Globus pallidus (tissue), 1 donor: ENCODE measurements at places on chromosomes 12 and 14.

DNA sequence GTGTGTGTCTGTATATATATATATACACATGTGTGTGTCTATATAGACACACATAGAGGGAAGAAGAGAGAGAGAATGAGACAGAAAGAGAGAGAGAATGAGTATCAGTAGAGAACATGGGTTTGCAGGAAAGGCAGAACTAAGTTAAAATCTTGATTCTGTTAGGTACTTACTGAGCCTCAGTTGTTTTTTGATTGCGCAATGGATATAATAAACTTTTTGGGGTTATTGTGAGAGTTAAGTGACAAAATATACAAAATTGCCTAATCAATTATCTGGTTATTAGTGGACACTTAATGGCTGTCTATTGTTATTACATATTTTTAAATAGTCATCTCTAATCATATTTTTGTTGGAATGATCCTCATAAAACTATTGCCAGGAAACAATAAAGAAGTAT, 169.0 kb downstream of the ETNK1 start:
- no peak for DNase-seq

DNA sequence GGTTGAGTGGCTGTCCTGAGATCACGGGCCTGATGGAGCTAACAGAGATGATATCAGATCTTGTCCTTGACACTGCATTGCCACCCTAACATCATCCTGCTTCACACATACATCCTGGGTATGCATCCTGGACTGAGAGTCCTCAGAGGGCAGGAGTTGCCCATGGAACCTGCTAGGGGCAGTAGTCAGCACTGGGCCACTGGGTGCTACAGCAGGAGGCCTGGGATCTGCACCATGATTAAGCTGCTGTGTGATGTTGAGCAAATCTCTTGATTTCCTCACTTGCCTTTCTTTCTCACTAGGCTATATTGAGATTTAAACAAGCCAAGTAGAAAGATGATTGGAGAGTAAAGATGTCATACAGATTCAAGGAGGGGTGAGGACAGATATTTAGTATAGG, 22.1 kb upstream of the EIF4B start:
- no peak for DNase-seq

- DNase-seq: no peak
These were observed 29.0 kb upstream of the MAX start for GRCh38 chr14:65131301-65131701.

DNA sequence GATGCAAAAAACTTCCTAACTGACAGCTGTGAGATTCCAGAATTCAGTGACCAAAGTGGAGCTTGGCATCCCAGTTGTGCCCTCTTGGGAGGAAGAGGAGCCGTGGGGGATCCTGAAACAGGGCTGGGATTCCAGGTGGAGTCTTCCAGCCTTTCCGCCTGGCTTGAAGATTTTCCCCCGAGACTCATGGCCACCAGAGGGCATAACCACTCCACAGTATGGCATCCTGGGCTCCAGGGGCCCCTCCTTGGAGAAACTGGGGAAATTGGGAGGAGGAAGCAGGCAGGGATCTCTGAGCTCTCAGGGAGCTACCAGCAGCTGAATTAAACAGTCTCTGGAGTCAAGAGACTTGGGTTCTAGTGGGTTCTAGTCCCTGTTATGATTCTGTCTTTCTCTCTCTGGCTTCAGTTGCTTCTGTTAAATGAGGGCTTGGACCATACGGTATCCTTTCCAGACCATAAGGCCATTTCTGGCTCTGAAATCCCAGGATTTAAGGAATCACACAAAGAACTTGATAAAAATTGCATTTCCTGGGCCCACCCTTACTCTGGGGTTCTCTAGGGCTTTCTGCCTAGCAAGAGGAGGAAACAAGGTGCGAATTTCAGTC, 2.6 kb upstream of the TAMALIN start:
- DNase-seq: peak; percentile 72

DNA sequence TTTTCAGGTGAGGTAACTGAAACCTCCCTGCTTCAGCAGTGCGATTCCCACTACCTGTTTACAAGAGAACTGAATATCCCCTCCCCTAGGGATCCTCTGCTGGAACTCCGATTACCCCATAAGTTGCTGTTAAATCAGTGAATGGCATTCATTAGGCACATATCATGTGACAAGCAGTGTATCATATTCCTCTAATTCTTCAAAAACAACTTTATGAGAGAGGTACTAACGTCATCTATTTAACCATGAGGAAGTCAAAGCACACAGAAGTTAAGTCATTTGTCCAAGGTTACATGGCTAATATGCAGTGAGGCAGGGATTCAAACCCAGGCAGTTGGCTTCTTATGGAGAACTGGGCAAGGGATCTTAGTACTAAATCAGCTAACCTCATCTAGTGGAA, 43.9 kb upstream of the PCED1B start:
- no peak for DNase-seq

GRCh38 chr14:51401272-51401671, 161.2 kb downstream of the TMX1 start:
- peak; percentile 28 for DNase-seq

DNA sequence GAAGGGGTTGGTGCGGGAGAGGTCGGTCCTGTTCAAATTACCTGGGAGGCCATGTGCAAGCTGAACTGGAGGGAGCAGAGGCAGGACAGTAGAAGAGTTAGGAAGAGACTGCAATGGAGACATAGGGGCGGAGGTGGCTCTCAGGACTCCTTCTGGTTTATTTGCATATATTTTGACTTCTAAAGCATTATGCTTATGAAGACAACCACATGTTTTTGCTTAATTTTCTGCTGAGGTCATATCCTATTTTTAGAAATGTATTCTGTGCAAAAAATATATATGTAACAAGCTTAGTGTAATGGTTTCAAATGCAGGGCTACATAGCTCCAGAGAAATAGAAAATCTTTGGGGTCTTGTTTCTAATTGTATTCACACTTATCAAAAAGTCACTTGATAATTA, 137.0 kb upstream of the MDM1 start:
- DNase-seq: no peak

- no peak for DNase-seq
These were observed 1.1 kb upstream of the GNB3 start for GRCh38 chr12:6839482-6840201.

DNA sequence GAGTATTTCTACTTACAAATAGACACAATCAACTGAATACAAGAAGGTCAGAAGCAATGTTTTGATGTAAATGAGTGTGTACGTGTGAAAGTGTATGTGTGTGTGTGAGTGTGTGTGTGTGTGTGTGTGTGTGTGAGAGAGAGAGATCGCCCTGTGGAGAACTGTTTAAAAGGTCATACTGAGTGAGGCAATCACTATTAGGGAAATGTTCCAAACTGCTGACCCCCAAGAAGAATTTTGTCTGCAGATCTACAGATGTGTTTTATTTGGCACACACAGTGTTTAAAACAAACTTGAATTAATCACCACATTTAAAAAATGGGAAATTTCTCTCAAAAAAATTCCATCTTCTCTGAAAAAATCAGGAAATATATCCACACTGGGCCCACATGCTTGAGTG, 1069.1 kb downstream of the SLC6A15 start:
- DNase-seq: no peak

GRCh38 chr12:46430340-46430948, 57.9 kb upstream of the SLC38A2 start:
- no peak for DNase-seq

- no peak for DNase-seq
These were observed 4.7 kb upstream of the ADSS1 start for GRCh38 chr14:104719343-104719742.

DNA sequence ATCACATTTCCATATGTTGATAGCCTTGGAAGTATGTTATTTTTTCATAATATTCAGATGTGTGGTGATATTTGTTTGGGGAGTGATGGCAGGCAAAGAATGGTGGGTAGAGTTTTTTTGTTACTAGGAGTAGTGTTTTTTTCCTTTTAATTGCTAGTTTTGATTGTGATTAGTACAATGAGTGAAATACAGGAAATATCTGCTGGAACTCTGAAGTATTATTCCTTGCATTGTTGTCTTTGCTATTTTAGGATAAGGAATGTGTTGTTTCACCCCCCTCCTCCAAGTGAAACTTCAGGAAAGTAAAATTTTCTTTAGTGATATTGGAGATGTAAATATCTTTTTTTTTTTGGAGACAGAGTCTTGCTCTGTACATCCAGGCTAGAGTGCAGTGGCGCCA, 105.4 kb downstream of the DIP2B start:
- no peak for DNase-seq

- no peak for DNase-seq
These were observed 85.1 kb downstream of the BORCS5 start for GRCh38 chr12:12441843-12442461.

DNA sequence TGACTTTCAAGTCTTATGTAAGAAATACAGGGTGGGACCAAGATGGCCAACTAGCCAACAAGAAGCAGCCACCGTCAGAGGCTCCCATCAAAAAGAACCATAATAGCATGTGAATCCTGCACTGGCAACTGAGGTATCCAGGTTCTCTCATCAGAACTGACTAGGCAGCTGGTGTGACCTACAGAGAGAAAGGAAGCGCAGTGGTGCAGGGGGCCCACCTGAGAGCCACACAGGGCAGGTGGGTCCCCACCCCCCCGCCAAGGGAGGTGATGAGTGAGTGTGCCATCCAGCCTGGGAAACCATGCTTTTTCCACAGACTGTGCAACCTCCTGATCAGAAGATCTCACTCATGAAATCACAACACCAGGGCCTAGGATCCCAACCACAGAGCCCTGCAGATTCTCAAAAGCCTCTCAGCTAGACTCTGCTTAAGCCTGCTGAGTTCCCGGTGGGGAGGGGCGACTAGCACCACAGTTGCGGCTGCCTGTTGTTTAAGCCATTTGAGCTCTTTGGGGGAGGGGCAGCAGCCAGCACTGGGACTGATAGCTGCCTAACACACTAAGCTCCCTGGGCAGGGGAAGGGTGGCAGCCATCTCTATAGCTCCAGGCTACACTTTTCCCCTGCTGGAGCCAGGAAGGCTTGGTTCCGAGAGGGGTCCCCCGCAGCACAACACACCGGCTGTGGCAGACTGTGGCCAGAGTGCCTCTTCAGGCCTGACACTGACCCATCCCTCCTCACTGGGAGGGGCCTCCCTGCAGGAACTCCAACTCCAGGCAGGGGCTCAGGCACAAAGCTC, 75.3 kb downstream of the GARIN6 start:
- DNase-seq: no peak

GRCh38 chr14:104448321-104448720, 131.2 kb upstream of the C14orf180 start:
- no peak for DNase-seq

GRCh38 chr12:11136075-11136474, 1.6 kb upstream of the TAS2R30 start:
- DNase-seq: no peak

GRCh38 chr12:25115677-25116076, 79.3 kb downstream of the DNAI7 start:
- DNase-seq: no peak

GRCh38 chr14:61700104-61700886, 5.0 kb downstream of the HIF1A start:
- DNase-seq: no peak

GRCh38 chr12:44616402-44616801, 259.7 kb downstream of the NELL2 start:
- no peak for DNase-seq

DNA sequence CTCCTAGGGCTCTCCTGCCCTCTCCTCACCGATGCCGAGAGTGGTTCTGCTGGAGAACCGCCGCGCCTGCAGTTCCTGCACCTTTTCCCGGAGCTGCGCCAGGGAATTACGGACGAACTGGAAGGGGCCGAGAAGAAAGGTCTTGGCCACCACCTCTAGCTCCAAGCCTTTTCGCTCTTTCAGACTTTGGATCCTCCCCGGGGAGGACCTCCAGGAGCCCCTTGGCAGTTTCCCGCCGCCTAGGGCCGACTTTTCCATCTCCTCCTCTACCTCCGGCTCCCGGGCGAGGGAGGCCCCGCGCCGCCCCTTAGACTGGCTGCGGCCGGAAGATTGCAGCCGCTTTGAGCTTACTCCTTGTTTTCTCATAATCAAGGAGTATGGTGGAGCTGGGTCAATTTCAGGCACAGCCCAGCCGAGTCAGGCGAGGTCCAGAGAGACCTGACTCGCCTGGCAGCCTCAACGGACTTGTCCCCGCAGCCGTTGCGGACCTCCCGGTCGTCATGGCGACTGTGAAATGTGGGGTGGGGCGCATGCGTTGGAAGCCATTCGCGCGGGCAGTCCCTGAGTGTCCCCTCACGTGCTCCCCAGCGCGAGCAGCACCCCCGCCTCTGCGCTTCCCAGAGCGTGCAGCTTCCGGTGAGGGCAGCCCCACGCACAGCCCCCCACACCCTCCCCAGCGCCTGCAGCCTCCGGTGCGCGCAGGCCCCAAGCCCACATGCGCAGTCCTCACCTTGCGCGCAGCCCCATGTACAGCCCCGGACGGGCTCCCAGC, at the start of gene DPY19L2:
Gene DPY19L2, minus strand, starts transcription at position 466 of the 772 bp plus-strand sequence. Its CDS starts 100 bp downstream, at position 366.
- DNase-seq: peak; percentile 21

DNA sequence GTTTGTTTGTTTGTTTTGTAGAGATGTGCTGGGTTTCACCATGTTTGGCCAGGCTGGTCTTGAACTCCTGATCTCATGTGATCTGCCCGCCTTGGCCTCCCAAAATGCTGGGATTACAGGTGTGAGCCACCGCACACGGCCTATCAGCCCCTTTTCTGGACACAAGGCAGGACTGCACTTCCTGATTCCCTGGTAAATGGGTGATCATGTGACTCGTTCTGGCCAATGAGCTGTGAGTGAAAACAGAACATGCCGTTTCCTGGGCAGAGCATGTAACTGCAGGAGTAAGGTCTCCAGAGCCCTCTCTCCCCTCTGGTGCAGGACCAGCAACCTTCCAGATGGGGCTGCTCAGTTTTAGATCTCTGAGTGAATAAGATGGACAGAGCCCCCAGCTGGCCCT, 92.7 kb downstream of the ITPK1 start:
- DNase-seq: no peak

- DNase-seq: no peak
These were observed 48.5 kb downstream of the CDC42BPB start for GRCh38 chr14:103008768-103009357.

DNA sequence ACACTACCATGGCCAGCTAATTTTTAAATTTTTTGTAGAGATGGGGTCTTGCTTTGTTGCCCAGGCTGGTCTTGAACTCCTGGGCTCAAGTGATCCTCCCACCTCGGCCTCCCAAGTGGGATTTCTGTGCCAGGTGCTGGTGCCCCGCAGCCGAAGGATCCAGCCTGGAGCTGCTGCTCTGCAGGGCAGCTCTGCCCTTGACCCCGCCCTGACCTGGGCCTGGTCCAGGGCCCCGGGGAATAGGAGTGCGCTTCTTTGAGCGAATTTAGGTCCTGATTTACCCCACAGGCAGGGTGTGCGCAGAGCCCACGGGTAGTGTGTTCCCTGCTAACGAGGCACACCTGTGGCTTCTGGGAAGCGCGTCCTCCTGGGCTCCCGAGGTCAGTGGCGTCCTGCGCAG, 15.2 kb downstream of the ACADS start:
- DNase-seq: no peak

DNA sequence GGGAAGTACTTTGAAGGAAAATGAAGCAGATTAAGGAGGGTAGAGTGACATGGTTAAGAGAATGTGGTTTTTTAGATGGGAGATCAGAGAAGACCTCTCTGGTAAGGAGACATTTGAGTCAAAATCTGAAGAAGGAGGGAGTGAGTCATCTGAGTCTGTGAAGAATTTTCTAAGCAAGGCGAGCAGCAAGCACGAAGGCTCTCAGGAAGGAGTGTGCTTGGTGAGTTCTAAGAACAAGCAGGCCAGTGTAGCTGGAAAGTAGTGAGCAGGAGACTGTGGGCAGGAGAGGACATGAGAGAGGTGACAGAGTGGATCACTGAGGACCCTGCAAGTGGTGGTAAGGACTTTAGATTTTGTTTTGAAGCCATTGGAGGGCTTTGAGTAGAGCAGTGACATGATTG, 76.3 kb upstream of the FUT8 start:
- no peak for DNase-seq
